Left lung (tissue), 14 donors: ENCODE measurements at places on chromosomes 16 and 17.

DNA sequence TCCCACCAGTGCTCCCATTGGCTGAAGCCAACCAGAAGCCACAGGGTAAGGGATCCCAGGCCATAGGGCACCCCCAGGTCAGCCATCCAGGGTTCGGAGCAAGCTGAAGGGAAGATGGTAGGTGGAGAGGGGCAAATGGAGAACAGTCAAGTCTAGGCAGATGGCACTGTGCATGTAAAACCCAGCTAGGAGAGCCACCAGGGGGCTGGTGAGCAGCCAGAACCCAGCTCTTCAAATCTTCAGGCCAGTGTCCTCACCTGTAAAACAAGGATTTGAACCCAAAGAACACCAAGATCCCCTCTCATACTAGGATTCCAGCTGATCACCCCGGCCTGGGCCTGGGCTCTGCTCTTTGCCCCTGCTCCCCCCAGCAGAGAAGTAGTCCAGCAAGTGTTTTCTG lies 43.5 kb downstream of the GINS3 start:
- DNase-seq, result no peak

- DNase-seq, result no peak
Observed at GRCh38 chr17:10099051-10099571, 99.3 kb downstream of the GAS7 start.

DNA sequence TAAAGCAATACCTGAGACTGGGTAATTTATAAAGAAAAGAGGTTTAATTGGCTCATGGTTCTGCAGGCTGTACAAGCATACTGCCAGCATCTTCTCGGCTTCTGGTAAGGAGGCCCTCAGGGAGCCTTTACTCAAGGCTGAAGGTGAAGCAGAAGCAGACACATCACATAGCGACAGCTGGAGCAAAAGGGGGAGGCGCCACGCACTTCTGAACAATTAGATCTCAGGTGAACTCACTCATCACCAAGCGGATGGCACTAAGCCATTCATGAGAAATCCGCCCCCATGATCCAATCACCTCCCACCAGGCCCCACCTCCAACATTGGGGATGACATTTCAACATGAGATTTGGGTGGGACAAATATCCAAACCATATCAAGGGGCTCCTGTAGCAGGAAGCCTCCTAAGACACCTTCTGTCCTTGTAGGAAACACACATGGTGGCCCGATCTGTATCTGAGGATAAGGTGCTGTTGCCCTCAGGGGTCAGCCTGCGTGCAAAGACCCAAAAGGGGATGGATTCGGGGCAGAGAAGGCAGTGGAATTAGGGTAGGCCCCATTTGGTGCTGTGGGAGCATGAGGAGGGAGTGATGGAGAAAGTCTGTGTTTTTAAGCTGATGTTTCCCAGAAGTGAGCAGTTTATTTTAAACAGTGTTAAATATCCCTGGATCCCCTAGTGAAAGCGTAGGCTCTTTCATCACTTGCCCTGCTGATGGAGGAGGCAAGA lies 23.0 kb downstream of the IL21R start:
- no peak for DNase-seq

DNA sequence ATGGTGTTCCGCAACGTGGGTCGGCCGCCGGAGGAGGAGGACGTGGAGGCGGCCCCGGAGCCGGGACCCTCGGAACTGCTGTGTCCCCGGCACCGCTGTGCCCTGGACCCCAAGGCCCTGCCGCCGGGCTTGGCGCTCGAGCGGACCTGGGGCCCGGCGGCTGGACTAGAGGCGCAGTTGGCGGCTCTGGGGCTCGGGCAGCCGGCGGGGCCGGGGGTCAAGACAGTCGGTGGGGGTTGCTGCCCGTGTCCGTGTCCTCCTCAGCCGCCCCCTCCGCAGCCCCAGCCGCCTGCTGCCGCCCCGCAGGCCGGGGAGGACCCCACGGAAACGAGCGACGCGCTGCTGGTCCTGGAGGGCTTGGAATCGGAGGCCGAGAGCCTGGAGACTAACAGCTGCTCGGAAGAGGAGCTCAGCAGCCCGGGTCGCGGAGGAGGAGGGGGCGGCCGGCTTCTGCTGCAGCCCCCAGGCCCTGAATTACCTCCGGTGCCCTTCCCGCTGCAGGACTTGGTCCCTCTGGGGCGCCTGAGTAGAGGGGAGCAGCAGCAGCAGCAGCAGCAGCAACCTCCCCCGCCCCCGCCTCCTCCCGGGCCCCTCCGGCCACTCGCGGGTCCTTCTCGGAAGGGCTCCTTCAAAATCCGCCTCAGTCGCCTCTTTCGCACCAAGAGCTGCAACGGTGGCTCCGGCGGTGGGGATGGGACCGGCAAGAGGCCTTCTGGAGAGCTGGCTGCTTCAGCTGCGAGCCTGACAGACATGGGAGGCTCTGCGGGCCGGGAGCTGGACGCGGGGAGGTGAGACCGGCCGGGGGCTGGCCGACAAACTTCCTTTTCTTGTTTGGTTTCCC lies 821 bp downstream of the SOCS7 start:
- DNase-seq, result no peak

DNA sequence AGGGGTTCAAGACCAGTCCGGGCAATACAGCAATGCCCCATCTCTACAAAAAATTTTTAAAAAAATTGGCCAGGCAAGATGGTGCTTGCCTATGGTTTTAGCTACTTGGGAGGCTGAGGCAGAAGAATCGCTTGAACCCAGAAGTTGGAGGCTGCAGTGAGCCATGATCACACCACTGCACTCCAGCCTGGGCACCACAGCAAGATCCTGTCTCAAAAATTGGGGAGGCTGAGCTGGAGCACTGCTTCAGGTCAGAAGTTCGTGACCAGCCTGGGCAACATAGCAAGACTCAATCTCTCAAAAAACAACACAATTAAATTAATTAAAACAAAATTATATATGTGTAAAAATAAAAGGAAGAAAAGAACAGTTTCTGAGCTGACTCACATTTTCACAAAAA lies 74.8 kb upstream of the CLEC18B start:
- DNase-seq, result no peak

DNA sequence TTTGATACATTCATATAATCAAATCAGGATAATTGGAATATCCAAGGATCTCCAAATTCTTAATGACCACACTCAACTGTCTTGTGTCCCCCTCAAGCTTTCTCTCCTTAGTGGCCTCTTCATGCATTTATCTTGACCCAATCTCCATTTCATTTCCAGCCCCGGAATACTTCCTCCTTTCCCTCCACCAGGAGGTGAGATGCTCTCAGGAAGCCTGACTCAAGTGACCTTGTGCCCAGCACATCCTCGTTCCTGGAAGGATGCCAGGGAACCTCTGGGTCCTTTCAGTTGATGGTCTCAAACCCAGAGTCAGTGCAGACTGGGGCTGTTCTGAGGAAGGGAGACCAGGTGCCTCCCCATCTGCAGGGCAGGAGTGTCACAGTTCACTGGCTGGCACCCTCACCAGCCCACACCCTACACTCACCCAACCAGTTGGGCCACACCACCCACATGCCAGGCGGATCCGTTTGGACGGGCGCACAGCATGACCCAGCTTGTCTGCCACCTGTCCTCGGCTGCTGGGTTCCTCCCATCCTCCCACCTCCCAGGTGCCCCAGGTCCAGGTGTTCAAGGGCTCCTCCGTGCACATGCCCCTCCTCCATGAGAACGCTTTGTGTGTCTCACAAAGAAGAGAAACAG lies 14.0 kb upstream of the EMP2 start:
- peak; percentile 73 for DNase-seq

GRCh38 chr16:23948949-23949411 lies 113.2 kb downstream of the PRKCB start:
- DNase-seq, result no peak

GRCh38 chr17:50108556-50108955 lies 13.4 kb downstream of the PDK2 start:
- no peak for DNase-seq

DNA sequence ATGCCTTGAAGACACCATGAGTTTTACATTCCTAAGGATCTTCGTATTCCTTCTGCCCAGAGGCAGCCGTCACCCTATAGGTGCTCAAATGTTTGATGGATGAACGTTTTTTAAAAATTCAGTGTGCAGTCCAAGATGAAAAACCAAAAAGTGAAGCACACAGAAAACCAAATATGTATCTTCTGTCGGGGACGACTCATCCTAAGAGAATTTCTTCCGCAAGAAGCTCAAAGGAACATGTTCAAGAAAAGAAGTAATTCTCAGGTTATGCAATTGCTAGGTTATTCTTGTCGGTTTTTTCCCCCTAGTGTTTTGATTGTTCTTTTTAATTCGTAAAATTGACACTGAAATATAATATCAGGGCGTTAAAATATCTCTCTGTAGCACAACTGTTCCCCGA lies 1.4 kb downstream of the CENPV start:
- no peak for DNase-seq

DNA sequence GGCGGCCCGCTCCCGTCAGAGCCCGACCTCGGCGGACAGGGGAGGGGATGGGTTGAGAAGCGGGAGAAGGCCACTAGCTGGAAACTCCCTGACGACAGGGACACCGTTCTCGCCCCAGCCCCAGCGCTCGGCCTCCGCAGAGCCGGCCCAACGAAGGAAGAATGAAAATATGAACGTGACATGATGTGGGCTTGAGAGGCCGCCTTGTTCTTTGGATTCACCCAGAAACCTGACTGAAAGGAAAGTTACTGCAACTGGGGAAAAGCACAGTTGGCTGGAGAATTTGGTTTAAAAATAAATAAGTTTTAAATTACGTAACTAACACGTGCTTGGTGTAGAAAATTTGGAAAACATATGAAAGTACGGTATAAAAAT lies 21.1 kb downstream of the NPTX1 start:
- peak; percentile 50 for DNase-seq

- DNase-seq, result no peak
Observed at GRCh38 chr16:71460236-71460635, 1.8 kb downstream of the ZNF23 start.

DNA sequence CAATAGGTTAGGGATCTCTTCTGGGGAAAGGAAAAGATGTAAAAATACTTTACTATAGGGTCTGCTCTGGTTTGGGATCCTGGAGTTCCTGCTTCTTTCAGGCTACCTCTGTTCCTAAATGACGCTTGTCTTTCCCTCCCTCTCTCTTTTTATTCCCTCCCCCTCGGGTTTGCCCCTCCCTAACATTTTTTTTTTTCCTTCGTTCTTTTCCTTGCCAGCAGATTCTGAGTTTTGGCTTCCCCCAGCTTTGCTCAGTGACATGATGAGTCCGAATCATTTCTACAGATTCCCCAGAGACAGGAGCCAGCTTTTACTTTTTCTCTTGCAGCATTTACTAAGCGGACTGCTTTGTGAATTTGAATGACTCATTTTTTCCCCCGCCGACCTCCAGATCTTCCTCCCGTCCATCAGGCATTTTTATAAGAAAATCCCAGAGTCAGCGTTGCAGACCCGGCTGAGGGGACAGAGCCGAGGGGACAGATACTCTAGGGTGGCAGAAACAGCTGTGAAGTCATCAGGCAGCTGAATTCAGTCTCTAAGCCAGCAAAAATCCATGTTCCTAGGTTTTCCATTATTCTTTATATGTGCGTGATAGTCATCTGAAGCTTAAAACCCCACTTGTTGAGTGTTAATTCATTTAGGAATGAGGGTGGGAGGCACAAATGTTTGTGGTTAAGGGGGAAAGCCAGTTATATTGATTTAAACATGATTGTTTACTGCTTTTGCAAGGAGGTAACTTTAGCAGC lies at the start of gene TMEM100:
Gene TMEM100, minus strand, starts transcription at position 123 of the 746 bp plus-strand sequence. CDS start 1,794 bp downstream, outside the sequence.
- DNase-seq, result peak; percentile 68

DNA sequence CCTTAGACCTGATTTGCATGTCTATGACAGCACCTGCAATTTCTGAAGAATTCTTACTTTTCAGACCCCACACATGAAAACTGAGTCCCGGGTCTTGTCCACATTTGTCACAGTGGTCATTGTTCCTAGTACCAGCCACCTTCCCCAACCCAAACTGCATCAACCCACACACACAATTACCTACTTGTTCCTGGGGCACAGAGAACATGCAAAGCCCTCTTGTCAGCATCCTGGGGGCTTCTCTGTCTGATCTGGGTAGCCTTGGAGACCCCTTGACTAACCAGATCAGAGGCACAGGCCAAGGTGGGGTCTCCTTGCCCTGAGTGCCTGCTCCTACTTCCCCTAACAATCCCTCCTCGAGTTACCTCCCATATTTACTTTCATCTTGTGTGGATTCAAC lies 36.7 kb upstream of the PIK3R6 start:
- DNase-seq, result no peak

DNA sequence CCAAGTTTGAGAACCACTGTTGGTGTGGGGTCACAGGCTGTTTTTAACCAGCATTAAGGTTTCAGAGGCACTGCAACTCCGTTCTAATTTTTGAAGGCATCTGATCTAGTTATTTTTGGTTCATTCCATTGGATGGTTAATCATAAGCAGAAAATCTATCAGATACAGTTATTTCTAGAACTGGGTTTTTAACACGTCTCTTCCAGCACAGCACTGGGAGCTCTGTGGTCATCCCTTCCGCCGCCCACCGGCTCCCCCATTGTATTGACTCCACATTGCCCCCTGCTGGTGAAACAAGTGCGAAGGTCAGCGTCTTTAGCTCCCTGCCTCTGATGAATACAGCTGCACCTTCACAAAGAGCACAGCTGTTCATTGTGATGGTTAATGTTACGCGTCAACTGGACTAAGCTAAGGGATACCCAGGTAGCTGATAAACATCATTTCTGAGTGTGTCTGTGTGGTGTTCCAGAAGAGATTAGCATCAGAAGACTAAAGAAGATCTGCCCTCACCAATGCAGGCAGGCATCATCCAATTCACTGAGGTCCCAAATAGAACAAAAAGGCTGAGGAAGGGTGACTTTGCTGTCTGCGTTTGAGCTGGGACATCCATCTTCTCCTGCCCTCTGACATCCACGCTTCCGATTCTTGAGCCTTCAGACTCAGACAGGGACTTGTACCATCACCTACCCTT lies 8.5 kb downstream of the CCL18 start:
- DNase-seq, result peak; percentile 21

- peak; percentile 81 for DNase-seq
Observed at GRCh38 chr16:71426069-71426879, 15.6 kb downstream of the TLE7 start.
